Panc1 (cell line): ENCODE measurements at places on chromosomes 7 and 10.

GRCh38 chr10:24973163-24973562 lies 20.8 kb upstream of the PRTFDC1 start:
- DNase-seq: no peak
- no peak overlapping the region for H3K27ac ChIP-seq
- no peak overlapping the region for H3K4me3 ChIP-seq
- H3K4me1 ChIP-seq: no peaks in the 10 kb centered on the region

GRCh38 chr7:65981965-65982792 lies at the start of gene GUSB:
Gene GUSB (minus strand): TSS chr7:65982213. CDS start chr7:65982183, 30 bp downstream.
- peaks cover 10% of the 10 kb centered on the region for H3K4me1 ChIP-seq
- peak within 1 kb of the TSS; percentile 91 for H3K27ac ChIP-seq
- H3K27me3 ChIP-seq: no peaks in the 10 kb centered on the region
- H3K4me3 ChIP-seq: peak within 1 kb of the TSS; percentile 82
- H3K36me3 ChIP-seq: no peaks in the 10 kb centered on the region

- DNase-seq: peak; percentile 15
- no peaks in the 10 kb centered on the region for H3K36me3 ChIP-seq
- H3K27ac ChIP-seq: peak overlapping the region; percentile 75
- no peaks in the 10 kb centered on the region for H3K4me1 ChIP-seq
- peak overlapping the region; percentile 44 for H3K4me3 ChIP-seq
- no peaks in the 10 kb centered on the region for H3K27me3 ChIP-seq
Measured at GRCh38 chr7:149422162-149422913, 38.5 kb downstream of the ZNF777 start.

DNA sequence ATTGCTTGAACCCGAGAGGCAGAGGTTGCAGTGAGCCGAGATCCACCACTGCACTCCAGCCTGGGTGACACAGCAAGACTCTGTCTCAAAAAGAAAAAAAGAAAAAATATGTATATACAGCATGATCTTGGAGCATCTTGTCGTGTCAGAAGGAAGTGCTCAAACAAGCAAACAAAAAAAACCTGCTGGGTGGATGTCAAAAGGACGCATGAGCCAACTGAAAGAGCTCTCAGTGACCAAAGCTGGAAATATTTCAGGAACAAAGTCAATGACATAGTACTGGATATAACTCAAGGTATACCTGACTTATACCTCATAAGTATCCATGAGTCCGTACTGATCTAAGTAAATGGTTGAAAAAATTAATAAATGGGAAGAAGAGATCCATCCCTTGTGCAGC lies 94.6 kb upstream of the ANLN start:
- H3K27me3 ChIP-seq: no peaks in the 10 kb centered on the region
- H3K4me3 ChIP-seq: no peak overlapping the region
- DNase-seq: no peak
- H3K27ac ChIP-seq: no peak overlapping the region

GRCh38 chr10:63573068-63573697 lies 52.0 kb downstream of the REEP3 start:
- DNase-seq: no peak
- no peak overlapping the region for H3K4me3 ChIP-seq
- H3K27me3 ChIP-seq: no peaks in the 10 kb centered on the region
- H3K36me3 ChIP-seq: peaks cover 10% of the 10 kb centered on the region; the same call in 1 of the 2 replicates
- peak overlapping the region; percentile 48; the same call in 1 of the 2 replicates for H3K27ac ChIP-seq
- peaks cover 11% of the 10 kb centered on the region for H3K4me1 ChIP-seq

- no peaks in the 10 kb centered on the region for H3K36me3 ChIP-seq
- H3K4me3 ChIP-seq: no peak overlapping the region
- no peak for DNase-seq
- H3K4me1 ChIP-seq: no peaks in the 10 kb centered on the region
- H3K27ac ChIP-seq: no peak overlapping the region
- H3K27me3 ChIP-seq: peaks cover 4% of the 10 kb centered on the region
Measured at GRCh38 chr10:42722575-42722974, 60.0 kb upstream of the BMS1 start.
